ENCODE measurements at places on chromosomes 7 and 10. TPM values are rescaled to one million over a fixed set of nuclear protein-coding genes. Genes with fewer than 3 reads are reported as not detected.

GRCh38 chr7:130361681-130362080, 17.1 kb downstream of the CPA5 start:
- DNase-seq, result no peak

GRCh38 chr10:51459476-51459875, 239.9 kb downstream of the CSTF2T start:
- no peak for DNase-seq

GRCh38 chr7:94041529-94041928, 37.4 kb upstream of the BET1 start:
- no peak for DNase-seq

The TAS2R5 gene
- 0.41 TPM for polyA plus RNA-seq

The IFIT3 gene
- 10.2 TPM for polyA plus RNA-seq

DNA sequence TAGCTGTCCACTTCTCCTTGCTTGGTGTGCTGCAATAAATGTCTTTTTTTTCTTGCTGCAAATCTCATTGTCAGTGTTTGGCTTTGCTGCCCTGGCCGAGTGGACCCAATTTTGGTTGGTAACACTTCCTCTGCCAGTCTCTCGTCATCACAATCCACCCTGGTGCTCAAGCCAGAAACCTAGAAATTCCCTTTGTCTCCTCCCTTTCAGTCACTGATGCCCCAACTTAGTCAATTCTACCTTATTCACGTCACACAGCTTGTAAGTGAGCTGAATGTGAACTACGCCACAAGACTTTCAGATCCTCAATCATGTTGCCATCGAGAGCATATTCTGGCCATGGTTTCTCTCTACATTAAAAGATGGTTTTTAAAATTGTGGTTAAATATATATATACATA, 13.0 kb upstream of the FRA10AC1 start:
- no peak for DNase-seq

GRCh38 chr10:122264931-122265330, 6.2 kb upstream of the BTBD16 start:
- DNase-seq, result no peak
